ENCODE measurements at places on chromosomes 1 and 21. TPM values are rescaled to one million over a fixed set of nuclear protein-coding genes. Genes with fewer than 3 reads are reported as not detected.
A peak's percentile ranks its signal among the peaks of the same experiment; 100 is the strongest.

Gene SLAMF7
- 8.4 TPM for total RNA-seq

Gene MNDA
- not detected for total RNA-seq

- no peak for DNase-seq
Observed at GRCh38 chr1:220791956-220792355, 5.2 kb downstream of the MTARC1 start.

Gene PRR9
- not detected for total RNA-seq

- DNase-seq, result peak; percentile 42
Observed at GRCh38 chr1:181676269-181676668, 193.0 kb downstream of the CACNA1E start.

Gene KRTAP11-1
- total RNA-seq, result not detected

Gene DYNLT5
- total RNA-seq, result not detected

DNA sequence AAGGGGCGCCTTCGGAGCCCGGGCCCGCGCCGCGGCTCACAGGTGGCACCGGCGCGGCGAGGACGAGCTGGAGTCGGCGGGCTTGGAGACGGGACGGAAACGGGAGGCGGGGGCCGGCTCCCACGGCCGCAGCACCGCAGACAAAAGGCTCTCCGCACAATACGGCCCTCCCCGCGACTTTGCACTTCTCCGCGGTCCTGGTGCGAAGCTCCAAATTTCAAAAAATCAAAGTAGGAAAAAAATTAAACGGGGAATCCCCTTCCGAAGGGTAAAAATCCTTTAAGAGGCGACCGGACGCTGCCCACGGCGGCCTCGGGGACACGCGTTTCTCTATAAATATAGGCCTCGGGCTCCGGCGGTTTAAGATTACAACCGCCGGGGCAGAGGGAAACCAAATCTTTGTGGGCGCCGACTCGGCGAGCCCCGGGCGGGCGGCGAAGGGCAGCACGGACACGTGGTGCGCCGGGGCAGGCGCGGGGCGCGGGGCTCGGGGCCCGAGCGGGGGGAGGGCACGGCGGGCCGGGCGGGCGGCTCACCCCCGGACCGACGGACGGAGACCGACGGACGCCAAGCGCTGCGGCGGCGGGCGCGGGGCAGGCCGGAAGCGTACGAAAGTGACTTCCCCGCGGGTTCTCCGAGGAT lies 453 bp downstream of the PABPC4 start:
- DNase-seq, result peak; percentile 38

- no peak for DNase-seq
Observed at GRCh38 chr21:36847189-36847588, 119.3 kb downstream of the HLCS start.

- no peak for DNase-seq
Observed at GRCh38 chr1:156080241-156080862, 1.9 kb downstream of the MEX3A start.

Gene TSSK3
- 5.1 TPM for total RNA-seq

Gene CYP4A22
- not detected for total RNA-seq

Gene FAM177B
- not detected for total RNA-seq

- DNase-seq, result peak; percentile 52
Observed at GRCh38 chr1:15418806-15419515, 9.3 kb downstream of the EFHD2 start.

DNA sequence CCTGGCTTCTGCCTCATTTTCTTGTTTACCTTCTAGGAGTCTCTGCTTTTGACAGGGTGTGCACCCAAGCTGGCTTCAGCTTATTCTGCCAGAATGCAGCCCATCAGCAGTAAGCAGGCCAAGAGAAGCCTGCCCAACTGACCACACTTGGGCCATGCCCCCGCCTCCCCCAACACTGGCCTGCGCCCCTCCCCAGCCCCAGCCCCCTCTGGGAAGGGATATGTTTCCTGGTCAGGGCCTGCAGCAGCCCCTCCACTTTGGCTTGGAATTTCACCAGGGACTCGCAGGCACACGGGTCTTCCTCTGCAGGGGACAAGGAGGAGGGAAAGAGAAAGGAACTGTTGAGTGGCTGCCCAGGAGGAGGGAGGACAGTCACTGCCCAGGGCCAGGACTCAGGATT lies 9.4 kb downstream of the MATN1 start:
- DNase-seq, result no peak

- DNase-seq, result peak; percentile 65
Observed at GRCh38 chr1:16012590-16013219, 5.1 kb downstream of the HSPB7 start.

GRCh38 chr1:117544509-117545109 lies 61.2 kb upstream of the TENT5C start:
- no peak for DNase-seq

GRCh38 chr1:158607296-158607695 lies 2.2 kb downstream of the OR10Z1 start:
- no peak for DNase-seq

DNA sequence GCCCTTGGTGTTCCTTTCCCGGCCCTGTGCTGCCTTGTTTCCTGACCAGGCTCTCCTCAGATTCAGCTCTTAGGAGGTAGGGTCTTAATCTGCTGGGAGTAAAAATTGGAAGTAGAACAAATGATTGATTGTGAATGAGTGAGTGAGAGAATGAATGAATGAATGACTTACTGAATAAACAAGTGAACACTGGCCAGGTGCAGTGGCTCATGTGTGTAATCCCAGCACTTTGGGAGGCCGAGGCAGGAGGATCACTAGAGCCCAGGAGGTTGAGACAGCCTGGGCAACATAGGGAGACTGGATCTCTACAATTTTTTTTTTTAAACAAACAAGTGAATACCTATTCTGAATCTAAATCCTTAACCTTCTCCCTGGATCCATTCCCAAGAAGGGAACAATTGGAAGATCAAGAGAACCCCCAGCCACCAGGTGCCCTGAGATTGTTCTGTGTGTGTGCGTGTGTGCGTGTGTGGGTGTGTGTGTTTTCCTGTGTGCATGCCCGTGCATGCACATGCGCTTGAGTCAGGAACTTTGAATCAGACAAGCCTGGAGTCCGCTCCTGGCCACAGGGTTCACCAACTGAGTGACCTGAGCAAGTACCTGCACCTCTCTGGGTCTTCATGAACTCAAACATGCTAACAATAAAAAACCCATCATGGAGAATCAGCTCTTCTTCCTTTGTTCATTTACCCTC lies 24.3 kb upstream of the CITED4 start:
- DNase-seq, result no peak

GRCh38 chr1:1399872-1400575 lies 889 bp upstream of the CCNL2 start:
- no peak for DNase-seq

GRCh38 chr1:211484755-211485479 lies 7.0 kb downstream of the RD3 start:
- DNase-seq, result no peak

Gene CDK18
- 42.1 TPM for total RNA-seq
